ENCODE measurements at places on chromosomes 2 and 18.
A peak's percentile ranks its signal among the peaks of the same experiment; 100 is the strongest.

- DNase-seq, result peak; percentile 83
Observed at GRCh38 chr2:111116843-111117597, 3.7 kb upstream of the BCL2L11 start.

DNA sequence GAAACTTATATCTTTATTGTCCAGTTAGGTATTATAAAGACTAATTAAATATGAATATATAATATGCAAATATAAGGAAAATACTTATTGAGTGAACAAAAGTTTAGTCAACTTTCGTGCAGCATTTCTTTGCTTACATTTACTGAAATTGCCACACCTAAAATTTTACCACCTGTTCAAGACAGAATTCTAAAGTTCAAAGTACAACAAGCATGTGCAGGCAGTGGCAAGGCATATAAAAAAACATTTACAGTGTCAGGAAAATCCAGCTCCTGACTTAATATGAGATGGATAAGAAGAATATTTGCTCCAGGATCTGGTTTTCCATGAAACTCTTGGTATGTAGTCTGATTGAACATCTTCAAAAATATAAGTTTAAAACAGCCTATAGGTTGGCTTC, 4.8 kb downstream of the ITPRID2 start:
- DNase-seq, result no peak

GRCh38 chr18:25279556-25279955, 72.4 kb downstream of the ZNF521 start:
- no peak for DNase-seq

GRCh38 chr18:78099979-78100588, 850.4 kb downstream of the GALR1 start:
- DNase-seq, result no peak

DNA sequence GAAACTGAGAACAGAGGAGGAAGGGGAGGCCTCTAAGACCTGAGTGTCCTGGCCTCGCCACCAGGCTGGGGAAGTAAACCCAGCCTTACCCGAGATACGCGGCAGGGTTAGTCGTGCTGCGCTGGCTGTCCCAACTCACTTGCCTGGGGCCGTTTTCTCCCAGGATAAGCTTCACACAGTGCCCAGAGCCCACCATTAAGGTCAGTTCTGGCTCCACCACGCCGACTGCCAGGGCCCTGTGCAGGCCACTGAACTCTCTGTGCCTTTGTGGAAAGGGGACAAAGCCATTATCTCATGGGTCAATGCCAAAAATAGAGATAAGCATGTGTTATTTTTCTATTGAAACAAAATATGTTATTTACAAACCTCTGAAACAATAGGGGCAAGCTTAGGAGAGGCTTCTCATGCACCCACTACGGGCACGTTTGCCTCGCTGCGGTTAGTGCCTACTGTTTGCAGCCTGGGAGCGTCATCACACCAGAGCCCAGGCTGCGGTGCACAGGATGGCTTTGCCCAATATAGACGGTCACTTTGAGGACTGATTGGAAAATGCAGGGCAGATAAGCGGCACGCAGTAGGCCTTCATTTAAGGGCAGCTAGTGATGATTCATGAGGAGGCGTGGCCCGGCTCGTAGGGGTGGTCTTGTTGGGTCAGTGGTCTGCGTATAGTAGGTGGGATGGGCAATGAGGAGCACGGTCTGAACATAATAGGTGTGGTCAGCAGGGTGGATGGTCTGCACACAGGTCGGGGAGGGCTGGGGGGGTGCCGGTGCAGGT, 242.1 kb downstream of the GLI2 start:
- DNase-seq, result no peak

GRCh38 chr18:48915626-48916425, 34.9 kb downstream of the SMAD7 start:
- peak; percentile 55 for DNase-seq

DNA sequence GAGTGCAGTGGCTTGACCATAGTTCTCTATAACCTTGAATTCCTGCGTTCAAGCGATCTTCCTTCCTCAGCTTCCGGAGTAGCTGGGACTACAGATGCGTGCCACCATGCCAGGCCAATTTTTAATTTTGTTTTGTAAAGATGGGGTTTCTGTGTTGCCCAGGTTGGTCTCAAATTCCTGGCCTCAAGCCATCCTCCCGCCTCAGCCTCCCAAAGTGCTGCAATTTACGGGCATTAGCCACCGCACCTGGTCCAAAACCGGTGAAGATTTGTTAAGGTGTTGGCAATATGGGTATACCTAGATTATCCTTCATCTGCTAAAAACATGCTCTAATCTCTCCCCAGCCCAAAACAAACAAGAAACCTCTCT, 1.3 kb upstream of the EIF2AK3 start:
- DNase-seq, result no peak

DNA sequence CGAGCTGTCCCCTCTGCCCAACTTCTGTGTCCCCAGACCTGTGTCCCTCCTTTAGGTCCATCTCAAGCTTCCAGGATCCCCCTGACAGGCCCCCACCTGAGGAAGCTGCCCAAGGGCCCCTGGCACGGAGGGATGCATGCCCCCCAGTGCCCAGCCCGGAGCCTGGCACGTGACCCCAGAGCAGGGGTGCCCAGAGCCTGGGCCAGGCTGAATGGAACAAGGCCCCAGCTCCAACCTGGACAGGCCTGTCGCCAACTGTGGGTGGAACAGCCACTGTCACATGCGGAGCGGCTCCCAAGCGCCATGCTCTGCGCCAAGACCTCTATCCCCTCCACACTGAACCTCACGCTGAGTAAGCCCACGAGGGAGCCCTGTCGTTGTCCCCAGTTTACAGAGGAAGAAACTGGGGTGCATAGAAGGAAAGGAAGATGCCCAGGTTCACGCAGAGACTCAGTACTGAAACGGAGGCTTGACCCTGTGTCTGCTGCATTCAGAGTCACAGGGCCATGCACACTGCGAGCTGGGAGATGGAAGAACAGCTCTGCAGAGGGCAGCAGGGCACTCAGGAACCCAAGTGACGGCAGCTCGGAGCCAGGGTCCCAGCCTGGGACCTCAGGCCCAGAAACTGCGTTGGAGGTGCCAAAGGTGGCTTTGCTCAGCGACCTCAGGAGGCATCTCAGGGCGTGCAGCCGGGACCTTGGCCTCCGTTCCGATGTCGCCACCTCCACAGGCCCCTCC, 5.5 kb upstream of the ECEL1 start:
- no peak for DNase-seq

DNA sequence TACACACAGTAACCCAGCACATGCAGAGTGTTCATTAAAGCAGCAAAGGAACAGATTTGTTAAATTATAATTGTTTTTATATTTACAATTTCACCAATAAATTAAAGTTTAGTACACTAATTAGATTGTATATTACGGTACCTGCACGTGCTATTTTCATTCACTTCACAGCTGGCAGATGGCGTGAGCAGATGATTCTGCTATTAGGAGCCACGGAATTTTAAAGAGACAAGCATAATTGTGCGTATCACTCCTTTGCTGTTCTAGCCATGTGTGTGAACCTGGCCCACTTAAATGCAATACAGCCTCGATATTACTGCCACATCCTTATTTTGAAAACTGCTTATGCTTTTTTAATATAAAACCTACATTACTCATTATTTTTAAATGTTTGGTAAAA, 332.8 kb upstream of the SOX11 start:
- DNase-seq, result no peak

DNA sequence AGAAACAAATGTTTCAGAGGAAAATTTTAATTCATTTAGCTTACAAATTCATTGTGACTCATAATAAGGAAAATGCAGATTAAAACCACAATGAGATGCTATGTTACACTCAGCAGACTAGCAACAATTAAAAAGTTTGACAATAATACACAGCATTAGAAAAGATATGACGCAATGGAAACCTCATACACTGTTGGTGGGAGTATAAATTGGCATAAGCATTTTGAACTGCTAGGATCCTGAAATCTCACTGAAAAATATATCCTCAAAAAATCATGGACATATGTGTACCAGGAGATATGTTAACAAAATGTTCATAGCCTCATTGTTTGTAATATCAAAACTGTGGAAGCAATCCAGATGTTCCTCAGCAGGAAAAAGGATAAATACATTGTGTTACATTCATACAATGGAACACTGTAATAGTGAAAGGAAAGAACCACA, 13.7 kb downstream of the CALCRL start:
- DNase-seq, result no peak

- DNase-seq, result no peak
Observed at GRCh38 chr2:96538487-96539214, 2.1 kb downstream of the ARID5A start.

DNA sequence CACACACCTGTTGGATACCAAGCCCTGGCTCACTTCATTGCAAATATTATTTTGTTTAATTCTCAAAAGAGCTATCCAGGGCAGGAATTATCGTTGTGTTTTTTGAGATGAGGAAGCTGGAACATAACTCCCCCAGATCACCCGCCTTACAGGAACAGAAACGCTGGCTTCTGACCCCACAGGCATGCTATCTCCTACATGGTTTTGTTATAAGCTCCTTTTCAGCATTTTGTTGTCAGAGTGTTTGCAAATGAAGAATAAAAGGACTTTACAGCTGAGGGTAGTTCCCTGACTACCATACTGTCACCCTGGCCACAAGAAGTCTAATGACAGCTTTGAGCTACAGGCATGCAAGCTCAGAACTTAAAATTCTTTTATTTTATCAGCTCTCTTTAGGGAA, 62.0 kb upstream of the MRPS9 start:
- no peak for DNase-seq

DNA sequence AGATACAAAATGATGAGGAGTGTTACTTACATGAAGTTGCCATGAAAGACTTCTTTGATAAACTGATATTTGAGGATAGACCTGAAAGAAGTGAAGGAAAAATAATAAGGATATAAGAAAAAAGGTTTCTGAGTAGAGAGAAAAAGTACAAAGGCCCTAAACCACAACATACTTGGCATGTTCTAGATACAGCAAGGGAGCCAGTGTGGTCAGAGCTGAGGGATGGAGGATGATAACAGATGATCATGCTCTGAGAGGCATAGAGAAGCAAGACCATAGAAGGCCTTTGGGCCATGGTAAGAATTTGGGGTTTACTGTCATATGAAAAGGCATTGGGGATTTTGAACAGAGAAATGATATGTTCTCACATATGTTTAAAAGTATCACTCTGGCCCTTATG, 424.1 kb upstream of the CHST9 start:
- DNase-seq, result no peak

DNA sequence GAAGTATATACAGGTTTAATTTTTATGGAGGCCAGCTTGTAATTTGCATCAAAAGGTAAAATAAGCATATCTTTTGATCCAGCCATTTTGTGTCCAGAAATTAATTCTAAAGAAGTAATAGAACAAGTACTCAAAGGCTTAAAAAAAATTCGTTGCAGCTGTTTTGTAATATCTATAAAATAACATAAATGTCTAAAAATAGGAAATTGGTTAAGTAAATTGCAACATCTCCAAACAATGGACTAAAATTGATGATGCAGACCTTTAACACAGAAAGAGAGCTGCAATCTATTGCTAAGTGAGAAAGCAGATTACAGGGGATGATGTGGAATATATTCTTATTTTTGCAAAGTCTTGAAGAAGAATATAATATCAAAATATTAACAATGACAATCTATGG, 19.4 kb downstream of the AAK1 start:
- DNase-seq, result no peak

GRCh38 chr2:223560749-223561435, 41.3 kb downstream of the SCG2 start:
- DNase-seq, result no peak

- DNase-seq, result no peak
Observed at GRCh38 chr18:57023275-57023882, 123.5 kb upstream of the BOD1L2 start.

DNA sequence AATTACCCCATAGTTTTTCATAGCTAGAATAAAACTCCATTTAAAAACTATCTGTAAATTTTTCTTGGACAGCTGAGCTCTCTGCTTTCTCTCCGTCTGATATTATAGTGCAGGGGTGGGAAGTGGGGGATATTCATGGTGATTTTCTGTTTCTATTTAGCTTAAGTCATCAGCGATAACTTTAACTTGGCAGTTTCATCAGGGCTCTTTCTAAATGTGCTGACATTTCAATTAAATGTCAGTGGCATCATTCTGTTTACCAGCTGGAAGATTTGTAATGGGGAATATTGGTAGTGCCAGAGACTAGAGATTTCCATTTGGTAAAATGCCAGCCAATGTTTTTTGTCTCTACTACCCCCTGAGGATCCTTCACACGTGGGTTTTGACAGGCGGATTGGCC, 53.5 kb upstream of the CAPN13 start:
- DNase-seq, result no peak

- no peak for DNase-seq
Observed at GRCh38 chr2:151908204-151908882, 80.1 kb upstream of the ARL5A start.

DNA sequence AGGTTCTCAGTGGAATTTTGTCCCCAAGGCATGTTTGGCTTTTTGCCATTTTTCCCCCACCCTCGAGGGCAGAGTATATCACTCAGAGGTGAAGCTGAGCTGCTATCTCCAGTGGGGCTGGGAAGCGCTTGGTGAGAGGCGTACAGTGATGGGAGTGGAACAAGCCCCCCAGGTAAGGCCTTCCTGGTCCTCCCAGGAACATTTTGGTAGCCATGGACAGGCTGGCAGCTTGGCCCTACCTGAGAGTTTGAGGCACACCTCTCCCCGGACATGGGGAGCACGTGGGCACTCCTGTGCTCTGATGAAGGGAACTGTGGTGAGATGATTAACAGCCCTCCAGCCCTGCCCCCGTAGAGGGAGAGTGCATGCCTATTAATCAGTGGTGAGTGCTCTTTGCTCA, 99.3 kb downstream of the C1QL2 start:
- no peak for DNase-seq

DNA sequence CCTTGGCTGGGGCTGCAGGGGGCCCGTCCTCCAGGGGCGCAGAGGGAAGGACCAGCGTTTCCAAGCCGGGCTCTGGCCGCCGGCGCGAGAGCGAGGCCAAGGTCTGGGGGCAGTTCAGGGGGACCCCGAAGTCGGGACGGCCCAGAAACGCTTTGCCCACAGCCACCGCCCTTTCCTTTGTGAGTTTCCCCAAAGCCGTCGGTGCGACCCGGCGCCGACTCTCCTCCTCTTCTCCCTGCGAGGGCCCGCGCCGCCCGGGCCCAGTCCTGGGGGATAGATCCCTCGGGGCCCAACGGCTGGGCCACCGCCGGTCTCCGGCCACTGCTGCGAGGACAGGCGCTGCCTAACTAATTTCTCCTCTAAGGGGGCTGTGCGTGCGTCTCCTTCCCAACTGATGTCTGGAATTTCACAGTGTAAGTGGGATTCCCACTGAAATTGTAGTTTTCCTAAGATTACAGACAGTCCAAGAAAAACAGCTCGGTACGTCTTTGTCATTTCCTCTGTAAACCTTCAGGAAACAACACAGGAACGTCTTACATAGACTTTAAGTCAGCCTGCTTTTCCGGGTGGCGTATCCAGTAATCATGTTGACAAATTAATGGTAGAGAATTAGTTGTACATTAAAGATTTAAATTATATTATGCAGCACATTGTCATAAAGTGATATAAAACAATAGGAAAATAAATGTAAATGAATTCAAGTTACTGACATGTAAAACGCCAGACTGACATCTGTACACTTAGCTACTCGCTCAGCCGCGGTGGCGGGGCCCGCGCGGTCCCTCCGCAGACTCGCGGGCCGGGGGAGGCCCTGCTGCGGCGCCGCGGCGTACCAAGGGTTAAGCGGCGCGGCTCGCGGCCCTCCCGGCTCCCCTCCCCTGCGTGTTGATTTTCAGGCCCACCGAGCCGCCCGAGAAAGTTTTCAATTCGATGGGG, 139.4 kb upstream of the SIX3 start:
- no peak for DNase-seq

GRCh38 chr2:29009711-29010677, 28.9 kb downstream of the TOGARAM2 start:
- no peak for DNase-seq

GRCh38 chr2:63701406-63701805, 112.6 kb downstream of the MDH1 start:
- DNase-seq, result no peak

- peak; percentile 83 for DNase-seq
Observed at GRCh38 chr2:46521215-46521683, 41.9 kb downstream of the TMEM247 start.

Measured in coronary artery (tissue), 2 donors.